ENCODE measurements at places on chromosomes 5 and 9.

GRCh38 chr5:120684749-120685415, 220.8 kb downstream of the PRR16 start:
- DNase-seq = no peak

- no peak for DNase-seq
Observed at GRCh38 chr5:110663525-110663924, 62.9 kb downstream of the TMEM232 start.

- no peak for DNase-seq
Observed at GRCh38 chr5:58019614-58020013, 440.3 kb downstream of the PLK2 start.

DNA sequence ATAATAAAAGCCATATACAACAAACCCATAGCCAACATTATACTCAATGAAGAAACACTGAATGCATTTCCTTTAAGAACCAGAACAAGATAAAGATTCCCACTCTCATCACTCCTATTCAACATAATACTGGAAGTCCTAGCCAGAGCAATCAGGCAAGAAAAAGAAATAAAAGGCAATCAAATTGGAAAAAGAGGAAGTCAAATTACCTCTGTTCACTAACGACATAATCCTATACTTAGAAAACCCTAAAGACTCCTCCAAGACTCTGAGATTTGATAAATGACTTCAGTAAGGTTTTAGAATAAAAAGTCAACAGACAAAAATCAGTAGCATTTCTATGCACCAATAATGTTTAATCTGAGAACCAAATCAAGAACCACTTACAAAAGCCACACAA, 36.6 kb upstream of the HTR4 start:
- no peak for DNase-seq

- DNase-seq = no peak
Observed at GRCh38 chr9:82781921-82782392, 281.0 kb downstream of the RASEF start.

DNA sequence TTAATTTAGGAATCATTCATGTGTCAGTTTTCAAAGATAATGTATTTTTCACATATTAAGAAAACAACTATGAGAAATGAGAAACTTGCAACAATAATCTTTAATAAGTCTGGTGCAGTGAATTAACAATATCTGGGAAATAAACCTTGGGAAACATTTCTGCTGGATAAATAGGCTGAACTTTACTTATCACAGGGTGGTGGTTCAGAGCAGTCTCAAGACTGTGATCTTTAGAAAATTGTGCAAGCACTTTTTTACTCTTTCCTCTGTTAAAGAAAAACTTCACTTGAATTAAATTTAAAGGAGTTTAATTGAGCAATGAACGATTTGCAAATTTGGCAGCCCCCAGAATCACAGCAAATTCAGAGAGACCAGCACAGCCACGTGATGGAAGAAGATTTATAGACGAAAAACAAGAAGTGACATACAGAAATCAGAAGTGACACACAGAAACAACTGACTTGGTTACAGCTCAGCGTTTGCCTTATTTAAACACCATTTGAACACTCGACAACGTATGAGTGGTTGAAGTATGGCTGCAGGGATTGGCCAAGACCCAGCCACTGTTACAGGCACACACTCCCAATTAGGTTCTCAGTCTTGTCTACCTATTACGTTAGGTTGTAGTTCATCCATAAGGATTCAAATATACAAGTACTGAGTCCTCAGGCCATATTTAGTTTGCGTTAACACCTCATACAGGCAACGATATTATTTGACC, 631.9 kb downstream of the SLCO4C1 start:
- no peak for DNase-seq

GRCh38 chr5:175168882-175169507, 275.0 kb downstream of the DRD1 start:
- no peak for DNase-seq

DNA sequence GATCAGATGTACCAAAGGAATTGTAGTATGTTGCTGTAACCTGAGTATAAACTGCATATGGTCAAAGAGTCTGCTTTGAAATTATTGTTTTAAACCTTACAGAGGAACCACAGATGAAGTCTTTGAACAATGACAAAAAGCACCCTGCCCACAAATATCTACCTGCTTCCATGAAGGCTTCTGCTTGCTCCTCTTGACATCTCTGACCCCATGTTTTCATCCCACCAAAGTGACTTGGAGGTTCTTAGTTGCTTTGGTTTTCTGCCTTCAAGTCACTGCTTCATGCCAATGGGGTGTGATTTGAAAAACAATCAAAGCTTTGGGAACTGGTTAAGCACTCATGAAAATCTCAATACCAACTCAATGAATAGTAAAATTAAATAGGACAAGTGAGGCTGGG, 194.6 kb upstream of the ACTBL2 start:
- no peak for DNase-seq

GRCh38 chr9:123562844-123563346, 206.9 kb downstream of the CRB2 start:
- peak; percentile 11 for DNase-seq

DNA sequence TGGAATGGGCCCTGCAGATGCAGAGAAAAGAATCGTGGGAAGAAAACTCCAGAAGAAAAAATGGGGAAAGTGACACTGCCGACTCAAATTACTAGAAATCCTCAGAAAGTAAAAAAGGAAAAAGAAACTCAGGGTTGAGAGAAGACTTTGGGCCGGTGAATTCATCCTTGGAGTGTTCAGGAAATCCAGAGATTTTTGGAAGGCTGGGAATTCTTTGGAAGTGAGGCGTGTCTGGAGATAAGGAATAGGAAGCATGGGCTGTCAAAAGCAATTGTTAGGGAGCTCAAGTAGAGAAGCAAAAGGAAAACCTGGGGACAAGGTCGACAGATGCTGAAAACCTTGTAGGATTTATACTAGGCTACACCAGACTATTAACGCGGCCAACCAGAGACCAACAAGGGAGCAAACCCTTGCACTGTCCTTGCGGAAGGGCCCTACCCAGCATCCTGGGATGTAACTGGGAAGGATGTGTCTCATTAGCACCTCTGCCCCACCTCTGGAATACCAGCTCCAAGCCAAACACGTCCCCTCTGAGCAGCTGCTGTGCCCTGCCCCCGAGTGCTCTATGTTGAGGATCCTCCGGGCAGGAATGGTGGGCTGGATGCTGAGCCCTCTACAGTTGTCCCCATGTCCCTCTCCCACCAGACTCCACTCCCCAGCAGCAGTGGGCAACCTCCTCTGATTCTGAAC, 11.6 kb downstream of the DAB2IP start:
- DNase-seq = no peak

DNA sequence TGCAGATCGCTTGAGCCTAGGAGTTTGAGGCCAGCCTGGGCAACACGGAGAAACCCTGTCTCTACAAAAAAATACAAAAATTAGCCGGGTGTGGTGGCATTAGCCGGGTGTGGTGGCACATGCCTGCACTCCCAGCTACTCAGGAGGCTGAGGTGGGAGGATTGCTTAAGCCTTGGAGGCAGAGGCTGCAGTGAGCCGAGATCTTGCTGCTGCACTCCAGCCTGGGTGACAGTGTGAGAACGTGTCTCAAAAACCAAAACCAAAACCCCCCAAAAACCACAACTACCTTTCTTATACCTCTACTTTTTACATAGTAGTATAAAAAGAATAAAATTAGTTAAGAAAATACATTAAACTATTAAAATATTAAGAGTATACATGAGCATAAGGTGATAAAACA, 121.2 kb downstream of the RAPGEF6 start:
- DNase-seq = no peak

DNA sequence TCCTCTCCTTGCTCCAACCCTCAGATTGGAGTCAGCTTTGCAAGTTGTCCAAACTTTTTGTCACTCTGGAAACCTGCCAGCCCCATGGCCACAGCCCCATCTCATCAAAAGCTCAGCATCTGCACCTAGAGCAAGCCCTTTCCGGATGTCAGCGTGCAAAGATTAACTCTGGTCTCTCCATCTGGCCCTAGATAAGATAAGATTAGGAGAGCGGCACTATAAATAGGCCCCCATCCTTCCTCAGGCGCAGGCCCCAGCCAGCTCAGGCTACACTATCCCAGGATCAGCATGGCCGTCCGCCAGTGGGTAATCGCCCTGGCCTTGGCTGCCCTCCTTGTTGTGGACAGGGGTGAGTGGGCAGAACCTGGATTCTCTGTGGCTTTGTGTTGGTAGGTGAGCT, at the start of gene SPINK4:
SPINK4 (plus strand) TSS at position 247 of the 400 bp plus-strand sequence; CDS start at position 289, 42 bp downstream.
- DNase-seq = no peak

- no peak for DNase-seq
Observed at GRCh38 chr5:177089127-177089526, 2.4 kb downstream of the FGFR4 start.

DNA sequence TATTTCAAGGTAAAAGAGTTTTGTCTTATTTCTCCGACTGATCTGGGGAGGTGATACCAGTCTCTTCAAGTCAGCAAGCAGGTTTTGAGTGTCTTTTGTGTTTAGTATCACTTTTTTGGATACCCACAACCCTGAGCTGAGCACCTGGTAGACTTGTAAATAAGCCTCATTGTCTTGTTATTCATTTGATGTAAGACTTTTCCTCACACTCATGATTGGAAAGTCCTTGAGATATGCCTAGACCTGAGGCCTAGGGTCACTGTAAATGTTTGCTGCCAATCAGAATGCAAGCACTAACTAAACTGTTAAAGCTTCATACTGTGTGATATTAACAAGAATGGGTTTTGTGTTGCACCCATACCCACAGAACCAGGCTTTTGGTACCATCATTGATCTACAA, 100.7 kb upstream of the CKMT2 start:
- no peak for DNase-seq

GRCh38 chr5:153151558-153151957, 338.9 kb upstream of the GRIA1 start:
- DNase-seq = no peak

DNA sequence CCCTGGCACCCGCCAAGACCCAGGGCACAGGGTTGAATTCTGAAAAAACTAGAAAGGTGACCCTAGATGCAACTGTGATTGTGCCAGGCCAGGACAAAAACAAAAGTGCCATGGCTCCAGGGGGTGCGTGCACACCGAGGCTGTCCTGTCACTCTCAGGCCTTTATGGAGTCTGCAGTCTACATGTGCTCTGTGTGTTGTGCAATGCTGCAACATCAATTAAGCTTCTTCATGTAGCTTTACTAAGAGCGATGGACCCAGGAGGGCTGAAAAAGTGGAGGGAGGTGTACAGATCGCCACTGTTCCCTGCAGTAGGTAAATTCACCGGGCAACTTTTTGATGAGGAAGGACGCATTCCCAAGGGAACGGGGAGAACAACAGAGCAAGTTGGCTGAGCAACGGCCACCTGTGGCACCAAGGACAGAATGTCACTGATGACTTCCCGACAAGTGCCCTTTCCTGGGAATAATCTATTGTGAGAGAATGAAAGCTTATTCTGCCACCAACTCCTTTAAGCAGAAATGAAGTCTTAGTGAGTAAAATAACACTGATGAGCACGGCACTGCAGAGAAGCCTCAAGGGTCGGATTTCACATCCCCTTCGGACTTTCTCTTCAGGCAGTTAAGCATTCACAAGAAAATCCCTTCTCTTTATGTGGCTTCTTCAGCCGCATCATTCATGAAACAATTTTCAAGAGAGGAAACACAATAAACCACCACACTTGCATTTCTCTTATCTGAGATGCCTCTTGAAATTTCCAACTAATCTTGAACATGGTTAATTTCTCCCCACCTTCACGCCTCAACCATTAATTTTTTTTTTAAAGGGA, 149.6 kb downstream of the DROSHA start:
- DNase-seq = no peak

GRCh38 chr5:10885026-10885425, 124.0 kb upstream of the DAP start:
- no peak for DNase-seq

GRCh38 chr5:68214482-68215207, 911 bp upstream of the PIK3R1 start:
- peak; percentile 48 for DNase-seq

DNA sequence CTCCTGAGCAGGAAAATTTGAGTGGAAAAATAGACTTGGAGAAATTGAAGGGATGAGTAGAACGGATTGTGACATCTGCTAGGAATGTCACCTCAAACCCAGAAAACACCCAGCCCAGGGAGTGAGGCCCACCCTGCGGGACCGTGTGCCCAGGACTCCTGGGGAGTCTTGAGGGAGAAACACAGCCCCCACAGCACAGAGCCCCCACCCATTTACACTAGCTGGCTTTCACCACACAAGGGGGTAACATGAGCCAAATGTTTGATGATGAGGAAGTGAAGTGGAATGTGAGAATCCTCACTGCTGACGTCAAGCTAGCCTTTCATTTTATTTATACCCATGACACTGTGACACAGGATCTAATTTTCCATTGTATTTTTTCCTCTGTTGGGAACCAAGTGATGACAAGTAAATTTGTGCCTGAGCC, 42.8 kb upstream of the PDE8B start:
- no peak for DNase-seq

DNA sequence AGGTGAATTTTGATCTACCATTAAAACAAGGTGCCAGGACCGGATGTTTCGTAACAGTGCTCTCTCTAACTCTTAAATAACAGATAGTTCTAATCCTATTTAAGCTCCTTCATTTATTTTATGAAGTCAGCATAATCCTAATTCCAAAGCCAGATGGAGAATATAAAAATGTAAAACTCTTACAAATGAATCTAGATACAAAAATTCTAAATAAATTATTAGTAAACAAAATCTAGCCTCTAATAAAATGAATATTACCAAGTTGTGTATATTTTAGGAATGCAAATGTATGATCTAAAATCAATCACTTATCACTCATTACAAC, 32.4 kb upstream of the IL33 start:
- DNase-seq = no peak

DNA sequence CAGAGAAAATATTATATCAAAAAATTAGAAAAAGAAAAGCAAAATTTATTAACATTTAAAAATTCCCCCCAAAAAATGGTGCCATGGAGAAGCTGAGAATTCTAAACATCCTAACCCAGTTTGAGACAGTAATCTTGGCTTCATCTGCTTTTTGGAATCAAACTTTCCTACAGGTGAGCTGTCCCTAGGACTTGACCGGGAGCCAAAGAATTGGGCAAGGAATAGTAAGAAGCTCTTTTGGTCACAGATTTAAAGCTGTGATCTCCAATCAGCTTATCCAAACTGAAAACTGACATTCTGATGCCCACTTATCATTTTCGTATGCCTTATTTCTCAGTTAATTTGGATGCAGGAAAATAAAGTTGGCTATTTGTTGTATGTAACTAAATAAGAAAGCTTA, 457.3 kb upstream of the DMAC1 start:
- no peak for DNase-seq

DNA sequence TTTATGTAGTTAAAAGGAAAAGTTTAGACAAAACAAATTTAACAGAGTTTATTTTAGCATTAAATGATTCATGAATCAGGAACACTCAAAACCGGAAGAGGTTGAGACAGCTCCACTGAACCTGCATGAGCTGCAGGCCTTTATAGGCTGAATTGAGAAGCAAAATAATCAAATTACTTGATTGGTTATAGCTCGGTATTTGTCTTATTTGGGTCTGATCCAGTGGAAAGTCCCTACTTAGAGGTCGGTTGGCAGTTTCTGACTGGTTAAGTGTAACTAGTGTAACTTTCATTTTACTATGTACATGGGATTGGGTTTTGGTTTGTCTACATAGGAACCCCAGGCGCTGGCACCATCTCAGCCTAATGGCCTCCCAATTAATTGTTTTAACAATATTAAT, 74.1 kb upstream of the PIK3R1 start:
- no peak for DNase-seq
